ENCODE measurements at places on chromosomes 7 and 10. TPM values are rescaled to one million over a fixed set of nuclear protein-coding genes. Genes with fewer than 3 reads are reported as not detected.

The LIPN gene
- total RNA-seq: not detected

The OR6B1 gene
- total RNA-seq: not detected

The IFIT3 gene
- total RNA-seq: 12.9 TPM

The PLCE1 gene
- 16.2 TPM for total RNA-seq
